ENCODE measurements at places on chromosomes 4 and X.
A peak's percentile ranks its signal among the peaks of the same experiment; 100 is the strongest.

GRCh38 chr4:74541667-74542066, 96.7 kb downstream of the AREG start:
- DNase-seq: no peak

DNA sequence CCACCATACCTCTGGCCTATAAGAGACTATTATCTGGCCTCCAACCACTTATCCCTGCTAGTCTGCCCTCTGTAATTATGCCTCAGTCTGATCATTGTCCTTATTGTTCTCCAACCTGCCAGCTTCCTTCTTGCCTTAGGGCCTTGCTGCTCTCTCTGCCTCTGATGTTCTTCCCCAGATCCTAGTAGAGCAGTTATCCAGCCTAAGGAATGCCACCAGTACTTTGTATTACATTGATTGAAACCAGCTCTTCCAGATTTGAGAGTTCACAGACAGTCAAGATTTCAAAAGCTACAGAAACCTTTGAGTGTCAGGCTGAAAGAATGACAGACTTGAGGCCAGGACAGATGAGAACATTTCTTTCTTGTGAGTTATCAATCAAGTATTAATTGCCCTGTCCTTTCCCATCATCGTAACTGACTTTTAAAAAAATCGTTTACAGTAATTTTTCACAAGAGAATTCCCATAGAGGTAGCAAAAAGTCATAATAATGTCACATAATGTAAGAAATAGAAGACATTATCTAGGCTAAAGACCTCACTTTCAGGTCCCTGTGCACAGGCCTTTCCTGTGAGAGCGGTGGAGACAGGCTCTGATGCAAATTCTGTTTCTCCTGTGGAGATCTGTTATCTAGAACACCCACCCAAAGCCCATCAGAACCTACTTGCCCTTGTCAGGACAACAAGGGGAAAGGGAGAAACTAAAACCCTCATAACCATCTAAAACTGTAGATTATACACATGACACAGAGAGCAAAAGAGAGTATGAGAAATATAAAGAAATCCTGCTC, 64.1 kb upstream of the GUCY1A1 start:
- no peak for DNase-seq

- no peak for DNase-seq
Measured at GRCh38 chr4:147570616-147571015, 46.6 kb upstream of the TMEM184C start.

- no peak for DNase-seq
Measured at GRCh38 chr4:92270908-92271307, 32.9 kb upstream of the GRID2 start.

DNA sequence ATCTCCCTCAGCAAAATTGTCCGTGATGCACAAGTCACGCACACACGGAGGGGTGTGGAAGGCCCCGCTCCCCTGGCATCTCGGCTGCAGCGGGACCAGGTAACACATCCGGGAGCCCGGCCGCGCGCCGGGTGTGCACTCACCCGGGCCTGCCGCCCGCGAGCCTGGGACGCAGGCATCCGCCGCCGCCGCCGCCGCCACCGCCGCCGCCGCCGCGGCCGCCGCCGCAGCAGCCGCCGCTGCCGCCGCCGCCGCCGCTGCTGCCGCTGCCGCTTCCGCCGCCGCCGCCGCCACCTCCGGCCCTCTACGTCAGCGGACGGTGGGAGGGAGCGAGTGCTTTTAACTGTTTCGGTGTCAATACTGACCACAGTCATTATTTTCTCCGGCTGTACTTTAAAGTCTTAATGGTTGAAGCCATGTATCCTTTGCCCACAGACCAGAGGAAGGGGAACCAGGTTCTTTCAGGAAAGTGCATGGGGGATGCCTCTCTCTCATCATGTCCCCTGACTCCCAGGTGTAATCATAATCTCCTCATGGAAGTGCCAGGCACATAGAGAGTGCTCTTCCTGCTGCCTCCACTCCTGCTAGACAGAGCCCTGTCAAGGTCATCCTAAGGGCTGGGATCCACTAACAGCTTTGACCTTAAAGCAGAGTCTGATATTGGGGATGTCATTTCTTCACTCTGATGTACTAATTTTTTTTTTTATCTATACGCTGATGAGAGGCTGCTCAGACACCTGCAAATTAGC, 38.0 kb downstream of the MAGEE2 start:
- peak; percentile 49 for DNase-seq

- DNase-seq: no peak
Measured at GRCh38 chr4:89166971-89167475, 55.7 kb downstream of the TIGD2 start.

DNA sequence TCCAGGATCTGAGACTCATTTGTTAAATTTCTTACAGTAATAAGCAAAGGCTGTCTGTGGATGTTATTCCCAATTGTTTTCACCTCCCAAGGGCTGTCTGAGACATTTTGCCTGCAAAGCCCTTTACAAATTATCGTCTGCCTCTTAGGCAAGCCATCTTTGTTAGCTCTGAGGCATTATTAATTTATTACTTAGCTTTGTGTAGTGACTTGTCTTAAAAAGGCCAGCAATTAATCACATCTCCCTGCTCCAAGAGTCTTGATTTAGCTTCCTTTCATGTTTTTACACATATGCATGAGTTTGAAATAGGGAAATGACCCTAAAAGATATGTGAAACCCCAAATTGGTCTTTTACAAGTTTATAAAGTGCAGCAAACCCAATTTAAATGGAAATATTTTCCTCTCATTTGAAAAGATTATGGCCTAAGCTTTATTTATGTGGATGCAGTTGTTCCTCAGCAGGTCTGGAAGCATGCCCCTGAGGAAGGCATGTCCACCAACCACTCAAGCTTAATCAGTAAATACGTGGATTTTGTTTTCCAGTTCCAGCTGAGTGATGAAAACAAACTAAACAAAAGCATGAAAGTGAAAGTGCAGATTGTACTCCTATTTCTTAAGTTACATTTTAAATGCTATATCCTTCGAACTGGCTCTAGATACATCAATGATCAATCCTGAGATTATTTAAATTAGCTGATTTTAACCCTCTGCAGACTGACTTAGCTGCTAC, 173.6 kb upstream of the LNX1 start:
- no peak for DNase-seq

GRCh38 chr4:53929311-53929710, 135.1 kb downstream of the CHIC2 start:
- no peak for DNase-seq

DNA sequence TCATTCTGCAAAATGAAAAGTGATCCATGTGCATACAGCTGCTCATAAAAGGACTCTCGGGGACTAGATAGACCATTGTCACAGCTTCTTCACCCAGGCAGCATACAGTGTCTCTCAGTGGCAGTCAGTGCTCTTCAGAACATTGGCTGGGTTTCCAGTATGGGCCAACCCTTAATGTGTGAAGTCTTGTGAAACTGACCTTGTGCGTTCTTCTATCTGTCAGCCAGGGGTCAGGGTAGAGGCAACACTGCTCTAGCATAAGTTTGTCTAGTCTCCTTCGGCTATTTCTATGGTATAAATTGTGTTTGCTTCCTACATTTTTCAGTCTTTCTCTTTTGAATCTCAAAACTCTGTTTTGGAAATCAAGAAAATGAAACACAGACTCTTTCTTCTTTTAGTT, 37.0 kb upstream of the SMIM31 start:
- no peak for DNase-seq

DNA sequence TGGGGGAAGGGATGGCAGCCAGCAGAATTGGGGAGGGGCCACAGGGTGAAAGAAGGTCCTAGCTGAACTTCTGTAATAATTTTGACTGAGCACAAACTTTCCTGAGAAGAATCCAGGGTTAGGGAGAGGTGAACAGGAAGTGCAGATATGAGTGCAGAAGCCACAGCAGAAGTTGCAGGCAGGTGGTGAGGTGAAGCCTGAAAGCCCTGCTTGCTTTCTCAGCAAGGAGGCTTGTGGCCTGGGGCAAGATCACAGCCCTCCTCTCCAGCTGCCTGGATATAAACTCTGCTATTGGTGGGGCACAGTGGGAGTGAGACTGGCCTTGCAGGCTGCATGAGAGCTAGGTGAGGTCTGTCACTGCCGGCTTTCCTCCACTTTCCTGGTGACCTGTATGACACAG, 44.1 kb upstream of the UPRT start:
- DNase-seq: no peak

- DNase-seq: no peak
Measured at GRCh38 chrX:65517923-65518322, 16.7 kb downstream of the LAS1L start.

GRCh38 chrX:97168646-97169045, 284.9 kb downstream of the RPA4 start:
- DNase-seq: no peak

DNA sequence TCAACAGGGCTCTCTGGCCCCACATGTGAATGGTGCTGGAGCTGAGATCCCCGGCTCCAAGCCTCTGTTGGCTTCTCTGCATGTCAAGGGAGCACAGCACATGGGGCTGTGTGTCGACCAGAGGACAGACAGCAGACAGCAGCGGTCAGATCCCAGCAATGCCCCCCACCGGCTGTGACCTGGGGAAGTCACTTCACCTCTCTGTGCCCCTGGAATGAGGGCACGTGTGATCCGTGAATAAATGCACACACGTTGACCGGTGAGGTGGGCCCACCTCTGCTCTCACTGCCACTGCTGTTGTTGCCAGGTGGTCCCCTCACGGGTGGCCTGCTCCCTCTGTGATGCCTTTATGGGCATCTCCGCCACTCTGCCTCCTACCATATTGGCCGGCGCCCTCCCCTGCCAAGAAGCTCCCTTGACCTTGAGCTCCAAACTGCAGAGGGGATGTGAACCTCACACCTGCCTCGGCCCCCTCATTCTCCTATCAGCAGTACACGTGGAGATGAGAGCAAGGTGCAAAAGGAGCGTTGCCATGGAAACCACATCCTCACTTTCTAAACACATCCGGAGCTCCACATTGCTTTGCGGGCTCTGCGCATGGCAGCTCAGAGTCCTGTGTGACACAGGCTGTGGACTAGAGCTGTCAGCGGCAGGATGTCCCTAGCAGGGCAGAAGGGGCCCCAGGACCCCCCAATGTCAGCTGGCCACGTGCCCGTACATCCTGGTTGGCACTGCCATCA, 75.4 kb downstream of the ABLIM2 start:
- DNase-seq: no peak

DNA sequence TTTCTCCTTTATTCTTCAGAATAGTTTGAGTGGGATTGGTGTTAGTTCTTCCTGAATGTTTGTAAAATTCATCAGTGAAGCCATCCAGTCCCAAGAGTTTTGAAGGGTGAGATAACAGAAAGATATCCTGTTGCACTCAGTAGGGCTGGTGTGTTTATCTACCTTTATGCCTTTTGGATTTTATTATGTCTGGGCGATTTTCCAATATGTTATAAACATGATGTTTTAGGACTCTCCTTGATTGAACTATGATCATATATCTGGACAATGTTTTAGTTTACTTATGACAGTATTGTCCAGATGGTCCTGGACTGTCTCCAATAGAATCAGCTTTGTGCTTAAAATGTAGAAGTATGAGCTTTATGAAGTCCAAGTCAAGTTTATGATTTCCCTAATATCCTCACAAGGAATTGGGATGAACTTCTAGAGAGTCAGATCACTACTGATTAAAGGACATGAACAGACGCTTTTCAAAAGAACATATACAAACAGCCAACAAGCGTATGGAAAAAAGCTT, 77.6 kb upstream of the ITM2A start:
- DNase-seq: no peak

Data from suppressor macrophage (primary cell).